ENCODE measurements at places on chromosomes 3 and 15.

- no peak for DNase-seq
Measured at GRCh38 chr15:82647835-82648256, 683 bp upstream of the CPEB1 start.

- DNase-seq, result no peak
Measured at GRCh38 chr3:195102609-195103467, 168.1 kb downstream of the XXYLT1 start.

GRCh38 chr3:118988198-118989130, 46.2 kb downstream of the IGSF11 start:
- DNase-seq, result no peak

DNA sequence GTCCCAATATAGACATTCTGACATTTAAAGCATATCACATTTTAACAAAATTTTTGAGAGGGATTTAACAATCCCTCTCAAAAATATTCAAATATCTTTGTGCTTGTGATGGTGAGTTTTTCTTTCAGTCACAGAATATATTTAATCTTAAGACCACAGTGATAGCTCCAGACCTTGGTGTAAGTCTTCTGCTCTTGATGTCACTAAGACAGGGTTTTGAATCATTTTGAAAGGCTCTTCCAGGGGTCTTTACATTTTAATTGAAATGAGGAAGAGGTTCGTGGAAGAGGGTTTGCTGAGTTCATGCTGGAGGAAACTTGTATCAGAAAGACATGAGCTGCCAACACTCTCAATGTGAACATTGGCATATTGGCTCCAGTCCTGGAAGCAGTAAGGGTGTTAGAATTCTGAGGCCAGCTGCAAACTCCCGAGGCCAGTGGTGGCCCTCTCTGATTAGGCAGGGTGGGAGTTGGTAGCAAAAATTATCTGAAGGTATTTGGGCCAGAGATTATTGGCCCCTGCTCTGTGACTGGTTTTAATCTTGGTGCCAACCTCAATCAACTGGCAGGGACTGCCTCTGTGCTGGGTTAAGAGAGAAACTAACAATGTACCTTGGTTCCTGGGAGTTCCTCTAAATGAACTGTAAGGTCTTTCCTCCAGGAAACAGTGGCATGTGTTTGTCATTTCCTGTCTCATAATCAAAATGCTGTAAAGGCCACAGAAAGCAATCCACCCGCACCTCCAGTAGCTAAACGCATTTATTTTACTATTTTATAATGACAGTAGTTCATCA, 5.3 kb downstream of the POU1F1 start:
- DNase-seq, result no peak

- DNase-seq, result no peak
Measured at GRCh38 chr15:74295800-74296199, 59.7 kb downstream of the CCDC33 start.

DNA sequence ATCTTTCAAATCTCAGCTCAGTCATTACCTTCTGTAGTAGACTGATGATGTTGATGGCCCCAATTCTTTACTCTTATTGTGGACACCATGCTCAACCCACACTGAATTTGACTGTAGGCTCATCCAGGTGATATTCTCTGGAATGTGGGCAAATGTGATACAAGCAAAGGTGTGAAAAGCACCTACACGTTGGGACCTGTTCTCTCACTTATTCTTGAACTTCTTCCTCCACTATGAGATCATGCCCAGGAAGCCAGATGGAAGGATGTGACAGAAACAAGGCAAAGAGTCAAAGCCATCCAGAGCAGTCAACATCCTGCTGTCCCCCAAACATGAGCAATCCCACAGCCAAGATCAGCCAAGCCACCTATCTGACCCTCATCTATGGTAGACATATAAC, 471.2 kb upstream of the UBE2E2 start:
- DNase-seq, result no peak

- no peak for DNase-seq
Measured at GRCh38 chr15:87604857-87605446, 651.6 kb downstream of the NTRK3 start.

DNA sequence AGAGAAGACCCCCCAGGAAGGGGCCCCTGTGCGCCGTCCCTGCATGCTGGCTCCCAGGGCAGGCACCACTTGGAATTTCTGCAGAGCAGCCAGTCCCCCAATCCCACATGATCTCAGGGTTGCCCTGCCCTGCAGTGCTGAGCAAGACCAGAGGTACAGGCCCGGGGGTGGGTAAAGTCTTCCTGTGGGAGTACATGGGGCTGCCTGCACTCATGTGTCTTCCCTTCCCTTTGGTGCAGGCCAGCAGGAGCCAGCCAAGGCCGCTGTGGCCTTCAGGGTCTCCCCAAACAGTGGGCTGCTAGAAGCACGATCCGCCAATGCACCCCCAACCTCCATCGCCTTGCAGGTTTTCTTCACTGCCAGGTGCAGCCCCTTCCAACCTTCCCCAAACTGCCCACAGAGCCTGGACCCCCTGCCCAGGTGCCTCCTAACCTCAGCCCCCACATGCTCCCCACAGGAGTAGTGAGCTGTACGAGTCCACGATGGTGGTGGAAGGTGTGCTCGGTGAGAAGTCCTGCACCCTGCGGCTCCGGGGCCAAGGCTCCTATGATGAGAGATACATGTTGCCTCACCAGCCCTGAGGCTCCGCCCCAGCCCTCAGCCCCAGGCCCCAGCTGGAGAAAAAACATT, 15.0 kb downstream of the ACAA1 start:
- no peak for DNase-seq

DNA sequence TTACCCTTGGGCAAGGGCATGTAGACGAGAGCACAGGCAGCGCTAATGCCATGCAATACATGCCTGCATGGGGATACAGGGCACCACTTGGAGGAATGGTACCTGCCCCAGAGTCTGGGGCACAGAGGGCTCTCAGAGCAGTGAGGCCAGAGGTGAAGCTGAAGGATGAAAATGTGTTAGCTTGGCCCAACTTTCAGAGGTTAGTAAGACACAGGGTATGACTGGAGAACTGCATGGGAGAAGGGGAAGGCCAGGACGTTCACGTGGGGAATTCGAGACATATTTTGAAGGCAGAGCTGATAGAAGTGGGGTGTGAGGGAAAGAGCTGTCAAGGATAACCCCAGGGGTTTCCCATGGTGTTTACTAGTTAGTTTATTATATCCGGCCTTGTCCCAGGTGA, 19.6 kb downstream of the CSRNP1 start:
- DNase-seq, result no peak

- no peak for DNase-seq
Measured at GRCh38 chr3:43152649-43153048, 46.8 kb upstream of the POMGNT2 start.

- no peak for DNase-seq
Measured at GRCh38 chr15:26461847-26462608, 310.8 kb downstream of the GABRB3 start.

GRCh38 chr15:43347114-43347513, 16.7 kb upstream of the LCMT2 start:
- no peak for DNase-seq

DNA sequence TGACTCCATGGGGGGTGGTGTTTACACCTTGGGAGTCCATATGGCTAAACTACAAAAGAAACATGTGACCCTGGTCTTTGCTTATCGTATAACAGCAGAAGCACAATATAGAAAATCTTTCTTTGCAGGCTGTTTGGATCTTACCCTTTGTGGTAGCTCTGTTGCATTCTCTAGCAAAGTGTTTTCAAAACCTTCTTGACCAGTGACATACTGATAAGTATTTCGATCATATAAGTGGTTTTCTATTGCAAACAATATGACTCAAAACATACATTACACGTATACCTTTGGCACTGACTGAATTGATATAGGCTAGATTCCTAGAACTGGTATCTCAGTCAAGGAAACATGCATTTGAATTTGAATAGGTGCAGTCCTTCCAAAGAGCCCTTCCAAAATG, 24.7 kb upstream of the ATP10A start:
- no peak for DNase-seq

DNA sequence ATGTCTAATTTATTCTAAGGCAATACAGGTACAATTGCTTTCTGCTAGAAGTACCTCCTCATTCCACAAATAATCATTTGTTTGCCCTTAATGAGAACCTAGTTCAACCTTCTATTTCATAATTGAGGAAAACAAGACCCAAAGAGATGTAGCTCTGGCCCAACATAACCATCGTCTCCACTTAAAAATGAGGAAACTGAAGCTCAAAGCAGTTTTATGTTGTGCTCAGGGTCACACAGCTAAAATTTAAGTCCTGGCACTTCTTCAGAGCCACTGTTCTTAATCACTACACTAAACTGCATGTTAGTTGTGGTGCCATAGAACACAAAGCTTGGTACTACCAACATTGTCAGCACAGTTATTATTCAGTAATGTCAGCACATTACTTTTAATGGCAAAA, 108.0 kb downstream of the SERPINI1 start:
- DNase-seq, result no peak

GRCh38 chr15:92638291-92638708, 17.3 kb downstream of the FAM174B start:
- DNase-seq, result peak; percentile 72

GRCh38 chr3:59235634-59236012, 185.8 kb upstream of the CFAP20DC start:
- no peak for DNase-seq

DNA sequence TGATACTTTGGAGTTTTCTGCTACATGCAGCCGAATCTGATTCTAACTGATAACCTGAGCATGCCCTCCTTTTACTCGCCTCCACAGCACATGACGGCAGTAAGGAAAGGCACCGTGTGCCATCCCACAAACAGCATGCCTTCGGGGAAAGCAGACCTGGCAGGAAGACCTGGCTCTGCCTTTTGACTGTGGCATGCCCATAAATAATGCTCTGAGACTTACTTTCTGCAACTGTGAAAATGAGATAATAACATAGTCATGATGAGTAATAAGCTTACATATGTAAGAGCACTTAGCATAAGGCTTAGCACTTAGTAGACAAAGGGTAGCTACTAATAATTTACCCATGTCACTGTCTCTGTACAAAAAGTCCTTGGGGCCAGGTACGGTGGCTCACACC, 32.9 kb downstream of the MTHFS start:
- no peak for DNase-seq

DNA sequence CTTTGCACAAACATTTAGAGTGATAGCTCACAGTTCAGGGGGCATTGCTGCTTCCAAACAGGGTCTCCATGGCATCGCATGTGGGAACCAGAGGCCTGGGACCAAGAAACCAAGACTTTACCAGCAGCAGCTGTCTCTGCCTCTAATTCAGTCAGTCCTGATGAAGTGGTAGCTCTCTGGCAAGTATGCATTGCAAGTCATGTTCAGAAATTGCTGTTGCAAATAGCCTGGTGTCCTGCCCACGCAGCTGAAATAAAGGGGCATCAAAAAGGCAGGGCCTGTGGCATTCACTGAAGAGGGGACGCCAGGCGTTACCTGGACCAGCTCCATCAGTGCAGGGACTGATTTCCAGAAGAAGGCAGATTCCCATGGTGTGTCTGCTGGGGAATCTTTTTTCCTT, 121.3 kb downstream of the CD47 start:
- no peak for DNase-seq

- no peak for DNase-seq
Measured at GRCh38 chr3:8278448-8278847, 223.2 kb upstream of the LMCD1 start.

DNA sequence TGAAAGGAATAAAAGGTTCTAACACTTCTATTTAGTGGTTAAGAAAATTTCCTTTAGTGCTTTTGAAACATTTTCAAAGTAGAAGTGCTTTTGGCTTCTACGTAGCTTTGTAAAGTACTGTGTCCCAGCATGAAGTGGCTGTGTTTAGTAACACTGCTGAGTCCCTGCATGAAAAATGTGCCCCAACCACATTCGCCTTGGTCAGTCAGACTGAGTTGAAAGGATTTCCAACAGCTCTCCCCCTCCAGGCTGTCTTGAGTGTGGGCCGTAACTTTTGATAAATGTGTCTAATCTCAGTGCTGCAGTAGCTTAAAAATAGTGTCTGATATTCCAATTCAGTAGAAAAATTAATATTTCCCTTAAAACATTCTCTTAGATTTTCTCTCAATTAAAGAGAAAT, 115.0 kb downstream of the NR1D2 start:
- no peak for DNase-seq

DNA sequence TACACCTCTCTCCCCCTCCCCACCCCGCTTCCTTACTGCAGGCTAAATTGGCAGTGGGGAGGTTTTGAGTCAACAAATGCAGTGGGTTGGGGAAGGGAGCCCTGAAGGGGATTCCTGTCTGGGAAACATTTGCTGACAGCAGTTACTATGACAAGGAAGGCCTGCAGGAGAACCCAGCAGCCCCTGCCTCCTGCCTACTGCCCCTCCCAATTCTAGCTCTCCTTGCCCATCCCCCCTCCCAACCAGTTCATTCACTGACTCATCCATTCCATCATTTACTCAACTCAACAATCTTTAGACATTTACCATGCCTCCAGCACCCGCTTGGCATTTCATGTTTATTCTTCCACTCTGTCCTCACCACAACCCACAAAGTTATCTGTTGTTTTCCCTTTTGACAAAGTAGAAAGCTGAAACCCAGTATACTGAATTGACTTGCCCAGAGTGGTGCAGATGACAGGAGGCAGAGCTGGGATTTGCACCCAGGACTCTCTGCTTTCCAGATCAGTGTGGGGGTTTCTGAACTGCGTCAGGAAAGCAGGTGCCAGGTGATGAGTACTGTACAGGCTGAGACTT, 75.0 kb downstream of the MAGEF1 start:
- no peak for DNase-seq

- DNase-seq, result no peak
Measured at GRCh38 chr3:71358243-71358642, 225.3 kb downstream of the FOXP1 start.

DNA sequence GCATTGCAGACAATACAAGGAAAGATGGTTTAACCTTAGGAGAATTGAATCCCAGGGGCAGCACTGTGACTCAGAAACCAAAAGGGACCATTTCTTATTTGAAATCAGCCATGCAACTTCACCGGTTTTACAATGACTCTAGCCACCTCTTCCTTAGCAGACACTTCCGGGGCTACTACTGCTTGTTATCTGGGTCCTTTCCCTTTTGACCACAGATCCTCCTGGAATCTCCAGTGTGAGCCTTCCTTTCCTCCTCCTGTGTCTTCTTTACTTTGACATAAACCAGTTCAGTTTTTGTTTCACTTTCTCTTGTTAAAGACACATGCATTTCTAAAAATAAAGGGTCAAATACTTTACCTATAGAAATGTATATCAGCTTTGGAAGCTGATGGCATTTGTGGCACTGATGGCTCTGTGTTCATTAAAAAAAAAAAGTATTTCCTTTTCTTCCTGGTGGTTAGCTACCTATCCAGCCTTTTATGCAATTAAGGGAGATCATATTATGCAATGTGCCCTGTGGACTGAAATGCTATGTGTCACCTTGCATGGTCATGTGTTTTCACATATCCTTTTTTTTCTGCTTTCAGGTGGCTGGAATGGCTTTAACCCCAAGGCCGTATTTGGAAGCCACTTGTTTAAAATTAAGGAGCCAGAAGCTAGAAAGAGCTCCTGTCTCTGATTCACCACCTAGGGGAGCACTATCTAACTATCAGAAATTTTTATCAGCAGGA, 296.2 kb downstream of the CHL1 start:
- DNase-seq, result no peak
